Foreskin keratinocyte (primary cell): ENCODE measurements at places on chromosomes 11 and 22. TPM values are rescaled to one million over a fixed set of nuclear protein-coding genes. Genes with fewer than 3 reads are reported as not detected.
A peak's percentile ranks its signal among the peaks of the same experiment; 100 is the strongest.

GNAZ gene
- total RNA-seq = 0.27 and 0.28 TPM in 2 replicates

CHRM4 gene
- not detected in 2 replicates for total RNA-seq

DNA sequence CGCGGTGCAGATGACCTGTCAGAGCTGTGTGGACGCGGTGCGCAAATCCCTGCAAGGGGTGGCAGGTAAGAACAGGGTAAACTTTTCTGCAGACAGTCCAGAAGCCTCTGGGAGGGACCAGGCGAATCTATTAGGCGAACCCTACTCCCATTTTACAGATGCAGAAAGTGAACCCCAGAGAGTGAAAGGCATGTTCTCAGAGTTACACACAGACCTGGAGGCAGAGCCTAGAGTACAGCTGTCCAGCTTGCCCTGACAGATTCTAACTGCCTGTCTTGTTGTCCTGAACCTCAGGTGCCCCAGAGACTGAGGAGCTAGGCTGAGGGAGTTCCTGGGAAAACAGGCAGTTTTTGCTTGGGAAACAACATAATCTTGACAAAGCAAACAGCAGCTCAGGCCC is 665 bp downstream of the CCS start:
- DNase-seq = no peak

GRCh38 chr11:74471668-74472429 is 4.5 kb upstream of the KCNE3 start:
- DNase-seq = no peak

DNA sequence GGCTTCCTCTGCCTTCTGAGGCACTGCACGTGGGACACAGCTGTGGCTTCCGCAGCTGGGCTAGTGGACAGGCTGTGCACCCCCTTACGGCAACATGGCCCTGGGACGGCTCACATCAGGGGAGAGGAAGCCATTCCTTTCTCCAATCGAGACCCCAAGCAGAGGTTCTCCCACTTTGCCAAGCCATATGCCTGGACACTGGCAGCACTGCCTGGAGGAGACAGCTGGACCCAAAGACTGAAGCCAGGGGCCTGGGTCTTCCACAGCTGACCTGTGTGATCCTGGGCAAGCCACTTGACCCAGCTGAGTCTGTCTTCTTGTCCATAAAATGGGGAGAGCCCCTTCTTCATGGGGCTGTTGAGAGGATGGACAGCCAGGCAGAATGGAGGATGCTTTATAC is 65.4 kb downstream of the SHISAL1 start:
- no peak for DNase-seq

UPK2 gene
- total RNA-seq = 0.11 and 0.20 TPM in 2 replicates

MUC2 gene
- total RNA-seq = not detected in 2 replicates

- DNase-seq = peak; percentile 80
Measured at GRCh38 chr22:31337178-31337577, 9.0 kb downstream of the PATZ1 start.

PRAME gene
- total RNA-seq = not detected in 2 replicates

DNA sequence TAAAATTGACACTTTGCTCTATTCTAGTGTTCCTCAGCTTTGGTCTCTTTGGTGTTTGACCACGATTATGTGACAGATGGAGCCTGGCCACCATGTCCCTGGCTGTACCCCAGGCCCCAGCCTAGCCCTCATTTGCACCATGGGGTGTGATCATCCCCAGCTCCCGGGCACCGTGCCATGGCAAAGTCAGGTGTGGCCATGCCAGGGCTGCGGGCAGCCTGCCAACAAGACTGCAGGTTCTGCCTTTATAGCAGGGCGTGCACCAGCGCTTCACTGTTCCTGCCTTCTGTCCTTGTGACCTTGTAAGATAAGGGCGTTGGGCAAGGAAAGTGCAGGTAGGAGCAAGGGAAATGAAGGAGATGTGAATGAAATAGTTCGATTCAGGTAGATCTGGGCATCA is 22.4 kb upstream of the APOBEC3A start:
- DNase-seq = no peak

GRCh38 chr11:12695221-12695794 is 21.1 kb downstream of the TEAD1 start:
- no peak for DNase-seq

DNA sequence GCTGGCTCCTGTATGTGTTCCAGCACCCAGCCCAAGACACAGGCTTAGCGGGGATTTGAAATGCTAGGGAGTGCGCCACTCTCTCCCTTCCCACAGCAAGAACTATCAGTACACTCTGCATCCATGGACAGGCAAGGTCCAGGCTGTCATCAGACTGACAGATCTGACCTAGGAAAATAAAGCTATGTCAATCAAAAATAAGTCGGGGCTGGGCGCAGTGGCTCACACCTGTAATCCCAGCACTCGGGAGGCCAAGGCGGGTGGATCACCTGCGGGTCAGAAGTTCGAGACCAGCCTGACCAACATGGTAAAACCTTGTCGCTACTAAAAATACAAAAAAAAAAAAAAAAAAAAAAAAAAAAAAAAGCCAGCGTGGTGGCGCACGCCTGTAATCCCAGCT is 1.7 kb upstream of the MOV10L1 start:
- DNase-seq = no peak

- DNase-seq = no peak
Measured at GRCh38 chr11:2313051-2313951, 11.5 kb downstream of the TSPAN32 start.

SHISAL1 gene
- total RNA-seq = 0.03 TPM in 1 of 2 replicates, not detected in the other

RIBC2 gene
- total RNA-seq = 1.7 and 2.3 TPM in 2 replicates

CBY1 gene
- total RNA-seq = 26.9 and 34.9 TPM in 2 replicates

IFITM5 gene
- not detected in 2 replicates for total RNA-seq

GRCh38 chr22:26679003-26679629 is 21.7 kb downstream of the MIAT start:
- peak; percentile 39 for DNase-seq

DNA sequence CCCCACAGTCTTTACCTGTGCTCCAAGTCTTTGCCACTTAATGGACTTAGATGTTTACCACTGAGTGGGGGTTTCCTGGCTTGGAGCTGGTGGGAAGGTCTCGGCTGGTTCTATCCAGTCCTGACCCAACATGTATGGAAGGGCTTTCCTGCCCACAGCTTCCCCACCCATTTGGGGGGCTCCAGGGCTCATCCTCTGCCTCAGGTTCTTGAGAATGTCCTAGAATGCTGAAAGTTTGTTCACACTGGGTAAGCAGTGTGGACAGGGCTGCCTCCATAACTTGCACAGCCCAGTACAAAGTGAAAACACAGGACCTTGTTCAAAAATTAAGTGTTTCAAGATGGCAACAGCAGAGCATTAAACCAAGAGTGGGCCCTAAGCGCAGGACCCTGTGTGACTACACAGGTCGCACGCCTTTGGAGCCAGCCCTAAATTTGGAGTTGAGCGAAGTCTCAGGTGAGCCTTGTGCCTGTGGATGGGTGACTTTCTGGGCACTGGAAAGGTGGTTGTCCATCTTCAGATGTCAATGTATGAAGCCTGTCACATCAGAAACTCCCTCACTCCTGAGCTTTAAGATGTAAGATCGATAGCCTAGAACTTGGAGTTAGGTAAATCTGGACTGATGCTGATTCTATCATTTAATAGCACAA is 72.7 kb upstream of the NARS2 start:
- DNase-seq = no peak

GRCh38 chr11:83408946-83409345 is 122.8 kb upstream of the CCDC90B start:
- DNase-seq = no peak

GLYATL1B gene
- not detected in 2 replicates for total RNA-seq

GRCh38 chr11:102451681-102452460 is 694 bp downstream of the TMEM123 start:
- DNase-seq = peak; percentile 30

GRCh38 chr22:20909543-20910303 is 7.5 kb upstream of the CRKL start:
- no peak for DNase-seq

GRCh38 chr22:18031695-18032454 is 7.5 kb upstream of the MICAL3 start:
- peak; percentile 98 for DNase-seq

DNA sequence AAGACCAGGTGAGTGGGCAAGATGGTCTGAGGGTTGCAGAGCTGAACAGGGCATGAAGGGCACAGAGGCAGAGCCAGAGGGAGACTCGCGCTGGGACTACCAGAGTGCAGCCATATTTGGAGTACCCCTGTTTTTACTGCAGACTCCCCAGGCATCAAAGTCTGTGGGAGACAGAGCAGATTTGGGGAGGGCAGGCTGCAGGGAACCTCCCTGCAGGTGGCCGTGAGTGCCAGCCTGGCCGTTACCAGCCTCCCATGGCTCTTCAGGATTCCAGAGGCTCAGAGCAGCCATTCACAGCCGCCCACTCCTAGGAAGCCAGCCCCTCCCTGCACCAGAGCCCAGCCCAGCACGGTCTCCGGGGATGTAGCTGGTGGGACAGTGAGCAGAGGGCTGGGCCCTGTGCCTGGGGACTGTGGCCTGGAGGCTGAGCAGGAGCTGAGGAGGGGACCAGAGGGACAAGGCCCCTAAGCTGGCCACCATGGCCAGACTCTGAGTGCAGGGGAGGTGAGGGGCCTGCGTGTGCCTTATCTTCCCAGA is at the start of gene SEPTIN3:
SEPTIN3 (plus strand) TSS at position 334 of the 537 bp plus-strand sequence. CDS start 2,050 bp downstream, outside the sequence.
- DNase-seq = no peak

OR51B2 gene
- not detected in 2 replicates for total RNA-seq

DNA sequence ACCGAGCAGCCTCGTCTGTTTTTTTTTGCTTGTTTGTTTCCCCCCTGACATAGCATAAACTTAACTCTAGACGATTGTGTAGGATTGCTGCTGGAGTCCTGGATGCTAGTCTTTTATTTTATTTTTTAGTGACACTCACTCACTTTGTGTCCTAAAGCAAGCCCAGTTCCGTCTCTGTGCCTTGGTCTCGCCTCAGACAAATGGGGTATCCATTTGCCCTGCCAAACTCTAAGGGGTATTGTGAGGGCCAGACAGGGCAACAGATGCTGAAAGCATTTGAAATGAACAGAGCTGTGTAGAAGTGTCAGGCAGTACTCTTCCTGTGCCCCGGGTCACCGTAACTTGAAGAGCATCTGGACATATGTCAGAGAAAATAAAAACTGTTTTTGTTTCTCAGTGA is 34.8 kb upstream of the DKK3 start:
- no peak for DNase-seq

DNA sequence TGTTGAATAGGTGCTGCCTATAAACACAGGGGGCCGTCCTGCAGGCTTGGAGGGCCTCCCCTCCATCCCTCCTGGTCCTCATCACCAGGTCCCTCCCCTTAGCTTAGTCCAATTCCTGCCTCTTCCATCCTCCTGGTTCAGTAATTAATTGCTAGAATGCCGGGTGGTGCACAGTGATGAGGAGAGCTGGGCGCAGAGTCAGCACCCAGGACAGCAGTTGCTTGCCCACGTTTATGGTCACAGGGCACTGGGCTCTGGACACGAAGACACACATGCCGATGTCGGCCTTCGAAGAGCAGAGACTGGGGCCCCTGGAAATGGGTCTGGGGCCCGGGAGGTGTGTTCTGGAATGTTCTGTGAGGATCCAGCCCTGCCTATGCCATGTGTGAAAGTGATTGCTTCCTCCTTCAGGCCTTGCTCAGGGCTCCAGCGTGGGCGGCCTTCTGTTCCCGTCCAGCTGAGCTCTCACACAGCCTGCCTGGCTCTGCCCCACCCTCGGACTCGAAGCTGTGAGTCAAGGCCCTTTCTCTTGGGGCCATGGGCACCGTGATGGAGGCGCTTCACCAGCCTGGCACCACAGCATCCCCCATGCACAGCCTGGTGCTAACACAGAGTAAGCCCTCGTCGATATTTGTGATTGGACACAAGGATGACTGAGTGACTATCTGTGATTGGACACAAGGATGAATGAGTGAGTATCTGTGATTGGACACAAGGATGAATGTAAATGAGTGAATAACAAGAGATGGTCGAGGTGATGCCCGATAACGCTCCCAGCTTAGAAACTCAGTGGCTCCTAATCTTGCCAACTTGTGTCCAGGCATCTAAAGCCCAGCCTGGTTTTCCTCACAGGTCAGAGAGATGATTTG is 884.7 kb downstream of the BRD1 start:
- no peak for DNase-seq

DNA sequence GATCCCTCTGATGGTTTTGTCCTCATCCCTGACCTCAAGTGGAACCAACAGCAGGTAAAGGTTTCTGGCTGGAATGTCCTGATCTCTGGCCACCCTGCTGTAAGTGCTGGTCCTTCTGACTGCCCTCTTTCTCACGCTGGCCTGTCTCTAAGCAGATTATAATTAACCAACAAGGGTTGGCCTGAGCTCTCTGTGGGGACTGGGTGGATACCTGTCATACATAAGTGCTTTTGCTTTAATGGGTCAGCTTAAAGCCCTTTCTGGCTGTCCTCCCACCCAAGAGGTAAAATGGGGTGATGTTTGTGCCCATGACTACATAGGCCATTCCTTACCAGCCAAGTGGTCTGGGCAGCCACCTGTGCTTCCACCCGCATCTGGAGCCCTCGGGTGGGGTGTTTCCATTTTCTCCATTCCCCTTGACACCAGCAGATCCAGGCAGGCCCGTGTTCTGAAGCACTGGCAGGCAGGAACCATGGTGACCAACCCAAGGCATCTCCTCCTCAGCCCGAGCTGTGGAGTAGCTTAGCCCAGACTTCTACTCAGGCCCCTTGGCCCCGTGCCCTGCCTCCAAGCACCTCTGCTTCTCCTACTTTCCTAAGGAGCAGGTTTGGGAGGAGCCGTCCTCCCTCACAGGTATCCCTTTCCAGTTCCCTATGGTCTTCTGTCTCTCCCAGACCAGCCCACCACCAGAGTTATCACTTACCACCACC is 17.0 kb upstream of the ST3GAL4 start:
- no peak for DNase-seq

- DNase-seq = no peak
Measured at GRCh38 chr11:69424748-69425147, 56.7 kb upstream of the LINC01488 start.

GRCh38 chr11:72292106-72292785 is 48.3 kb upstream of the PHOX2A start:
- DNase-seq = no peak

GRCh38 chr11:30257058-30257457 is 26.2 kb downstream of the FSHB start:
- DNase-seq = no peak

DNA sequence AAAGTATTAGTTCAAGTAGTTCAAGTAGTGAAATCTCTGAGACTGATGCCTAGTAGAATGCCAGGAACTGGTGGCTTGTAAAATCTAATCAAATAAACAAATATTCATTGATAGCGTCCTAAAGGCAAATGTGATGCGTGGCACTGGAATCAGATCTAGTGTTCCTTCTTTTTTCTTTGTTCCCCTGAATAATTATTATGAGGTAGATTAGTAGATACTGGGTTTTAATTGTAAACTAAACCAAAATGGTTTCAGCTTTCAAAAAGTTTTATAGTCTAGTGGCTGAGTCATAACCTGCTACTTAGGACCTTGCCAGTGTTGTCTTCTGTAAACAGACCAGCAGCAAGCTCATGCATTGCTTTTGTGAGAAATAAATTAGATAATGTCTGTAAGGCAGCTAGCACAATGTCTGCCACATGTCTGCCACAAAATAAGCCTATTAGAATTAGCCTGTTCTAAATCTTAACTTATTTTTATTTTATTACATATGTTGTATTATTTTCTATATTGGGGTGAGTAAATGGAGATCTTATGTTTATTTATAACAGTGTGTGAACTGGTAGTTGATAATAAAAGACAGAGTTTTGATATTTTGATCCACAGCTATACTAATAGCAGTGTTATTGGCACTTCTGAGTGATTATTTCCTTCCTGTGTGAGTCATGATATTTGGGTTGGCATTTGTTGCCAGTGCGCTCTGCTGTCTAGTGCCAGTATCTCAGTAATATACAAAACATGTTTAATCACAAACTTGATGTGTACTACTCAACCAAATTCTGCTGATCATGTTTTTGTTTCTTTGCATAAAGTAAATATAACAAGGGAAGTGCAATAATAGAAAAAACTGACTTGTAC is 135.7 kb downstream of the TMEM135 start:
- DNase-seq = peak; percentile 51

UNC93B1 gene
- 14.8 and 16.3 TPM in 2 replicates for total RNA-seq

NXPE4 gene
- total RNA-seq = not detected in 2 replicates

- no peak for DNase-seq
Measured at GRCh38 chr11:113841691-113842090, 33.7 kb downstream of the USP28 start.
